ENCODE measurements at places on chromosomes 1 and 21.
A peak's percentile ranks its signal among the peaks of the same experiment; 100 is the strongest.

DNA sequence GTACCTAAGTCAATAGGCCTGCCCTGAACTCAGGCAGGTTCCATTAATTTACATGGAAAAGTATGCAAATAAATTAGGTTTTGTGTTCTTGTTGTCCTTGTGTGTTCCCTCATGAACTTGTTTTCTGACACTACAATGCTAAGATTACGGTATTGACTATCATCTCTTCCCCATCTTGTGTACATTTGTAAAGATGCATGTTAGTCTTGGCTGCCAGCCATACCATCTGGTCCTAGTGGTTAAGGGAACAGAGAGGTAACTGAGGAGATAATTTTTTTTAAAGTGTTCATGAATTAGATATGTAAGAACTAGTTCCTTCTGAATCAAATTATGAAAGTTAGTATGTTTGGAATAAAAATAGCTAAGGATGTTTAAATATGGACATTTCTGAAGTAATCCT is 167.6 kb upstream of the ADAMTS5 start:
- DNase-seq: peak; percentile 69

- DNase-seq: peak; percentile 97
These were observed at the start of gene KIAA0319L for GRCh38 chr1:35557118-35557610. Gene KIAA0319L, minus strand, starts transcription at chr1:35557403. Its CDS starts 2,912 bp downstream, at chr1:35554491.

DNA sequence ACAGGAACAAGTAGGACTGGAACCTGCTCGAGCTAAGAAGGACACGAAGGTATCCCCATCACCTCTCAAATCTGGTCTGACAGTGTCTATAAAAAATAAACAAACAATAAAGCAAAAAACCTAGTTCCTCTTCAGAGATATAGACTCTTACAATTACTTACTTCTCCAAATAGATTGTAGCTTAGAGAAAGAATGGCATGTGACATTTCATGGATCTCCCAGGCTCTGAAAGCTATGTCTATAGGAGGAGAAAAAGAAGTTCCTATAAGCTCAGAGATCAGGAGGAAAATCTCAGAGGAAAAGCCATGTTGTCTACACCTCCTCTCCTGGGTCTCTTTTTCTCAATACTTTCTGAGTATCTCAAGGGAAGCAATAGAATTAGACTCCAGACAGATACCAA is 12.3 kb upstream of the OR10J5 start:
- DNase-seq: no peak

GRCh38 chr1:231318015-231318355 is 19.7 kb downstream of the EXOC8 start:
- no peak for DNase-seq

DNA sequence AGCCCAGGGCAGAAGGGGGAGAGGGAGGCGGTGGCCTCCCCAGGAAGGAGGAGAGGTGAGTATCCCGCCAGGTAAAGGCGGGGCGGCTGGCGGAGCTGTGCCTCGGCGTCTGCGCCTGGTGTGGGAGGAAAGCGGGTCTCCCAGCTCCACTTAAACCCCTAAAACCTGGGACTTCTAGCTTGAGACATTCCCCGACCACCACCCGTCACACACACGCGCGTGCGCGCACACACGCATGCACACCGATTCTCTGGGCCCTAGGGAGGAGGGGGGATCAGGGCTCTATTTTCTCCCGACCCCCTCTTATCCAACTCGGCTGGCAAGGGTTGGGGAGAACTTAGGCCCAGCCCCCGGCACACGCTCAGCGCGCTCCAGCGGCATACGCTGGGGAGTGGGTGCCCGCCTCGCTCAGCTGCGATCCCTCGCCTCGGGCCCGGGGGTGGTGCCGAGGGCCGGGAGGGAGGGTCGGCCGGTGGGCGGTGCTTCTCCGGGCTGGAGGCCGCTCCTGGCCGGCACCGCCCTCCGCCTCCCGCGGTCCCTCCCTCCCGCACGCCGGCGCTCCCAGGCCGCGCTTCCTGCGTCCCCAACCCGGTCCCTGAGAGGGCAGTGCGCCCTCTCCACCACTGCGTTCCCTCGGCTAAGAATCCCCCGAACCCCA is at the start of gene TMEM51:
TSS of gene TMEM51 (plus strand) at position 564 of the 658 bp plus-strand sequence. CDS start 61,341 bp downstream, outside the sequence.
- DNase-seq: peak; percentile 89

GRCh38 chr1:23211955-23212354 is 5.3 kb downstream of the HTR1D start:
- DNase-seq: no peak

DNA sequence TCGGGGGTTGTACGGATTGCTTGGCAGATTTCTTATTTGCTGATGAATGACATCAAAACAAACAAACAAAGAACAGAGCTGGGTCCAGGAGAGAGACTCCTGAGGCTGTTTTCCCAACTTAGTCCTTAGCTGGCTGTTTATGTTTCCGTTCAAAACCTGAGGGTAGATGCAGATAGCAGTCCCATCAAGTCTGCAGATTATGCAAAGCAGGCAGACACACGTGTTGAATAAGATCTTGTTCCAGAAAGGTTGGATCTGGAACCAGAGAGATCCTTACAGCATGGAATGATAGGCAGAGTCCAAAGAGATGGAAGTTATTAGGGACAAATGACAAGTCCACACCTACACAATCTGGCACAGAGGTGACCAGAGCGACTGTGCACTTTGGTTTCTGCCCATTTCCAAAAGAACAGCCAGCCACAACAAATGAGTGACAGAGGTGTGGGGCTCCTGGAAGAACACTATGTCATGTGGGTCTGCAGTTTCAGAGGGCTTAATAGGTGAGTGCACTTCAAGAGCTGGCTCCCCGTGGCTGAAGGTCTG is 65.5 kb downstream of the MAN1C1 start:
- peak; percentile 13 for DNase-seq

DNA sequence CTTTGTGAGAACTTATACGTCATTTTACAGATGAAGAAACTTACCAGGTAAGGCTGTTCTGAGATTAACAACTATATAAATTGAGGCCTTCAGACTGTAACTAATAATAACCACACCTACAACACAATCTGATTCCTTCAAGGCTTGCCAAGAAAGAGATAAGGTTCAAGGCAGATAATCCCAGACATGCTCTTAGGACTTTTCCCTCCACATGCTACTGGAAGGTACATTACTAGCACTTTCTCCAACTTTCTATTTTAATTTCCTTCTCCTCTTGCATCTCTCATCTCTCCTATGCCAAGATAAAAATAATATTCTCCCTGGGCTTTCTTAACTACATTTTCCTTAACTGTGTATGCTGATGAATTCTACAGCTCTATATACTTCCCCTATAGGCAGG is 18.9 kb upstream of the NRAS start:
- no peak for DNase-seq

- DNase-seq: no peak
These were observed 49.4 kb downstream of the SYDE2 start for GRCh38 chr1:85151446-85151845.

DNA sequence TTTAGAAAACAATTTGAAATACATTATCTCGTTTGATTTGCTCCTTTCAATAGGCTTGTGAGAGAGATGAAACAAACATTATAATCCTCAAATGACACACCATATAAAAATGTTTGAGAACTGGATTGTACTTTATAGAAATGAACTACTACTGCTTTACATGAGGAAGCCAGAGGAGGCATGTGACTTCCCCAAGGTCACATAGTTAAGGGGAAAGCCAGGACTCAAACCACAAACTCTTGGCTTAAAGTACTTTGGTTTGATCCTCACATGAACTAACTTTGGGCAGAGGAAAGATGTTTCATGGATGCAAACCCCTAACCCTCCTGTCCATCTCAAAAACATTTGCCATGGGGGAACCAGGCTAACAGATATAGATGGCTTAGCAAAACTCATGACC is 4.7 kb downstream of the ARHGEF11 start:
- no peak for DNase-seq

GRCh38 chr1:9121496-9122409 is 7.1 kb downstream of the GPR157 start:
- DNase-seq: no peak

DNA sequence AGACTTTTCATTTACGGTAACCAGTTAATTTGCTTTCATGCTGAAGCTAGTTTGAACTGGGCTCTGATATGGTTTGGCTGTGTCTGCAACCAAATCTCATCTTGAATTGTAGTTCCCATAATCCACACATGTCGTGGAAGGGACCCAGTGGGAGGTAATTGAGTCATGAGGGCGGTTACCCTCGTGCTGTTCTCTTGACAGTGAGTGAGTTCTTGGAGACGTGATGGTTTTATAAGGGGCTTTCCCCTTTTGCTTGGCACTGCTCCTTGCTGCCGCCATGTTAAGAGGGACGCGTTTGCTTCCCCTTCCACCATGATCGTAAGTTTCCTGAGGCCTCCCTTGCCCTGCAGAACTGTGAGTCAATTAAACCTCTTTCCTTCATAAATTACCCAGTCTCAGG is 10.3 kb upstream of the FHAD1 start:
- no peak for DNase-seq

- DNase-seq: no peak
These were observed 1.8 kb upstream of the ZDHHC18 start for GRCh38 chr1:26824731-26825130.

DNA sequence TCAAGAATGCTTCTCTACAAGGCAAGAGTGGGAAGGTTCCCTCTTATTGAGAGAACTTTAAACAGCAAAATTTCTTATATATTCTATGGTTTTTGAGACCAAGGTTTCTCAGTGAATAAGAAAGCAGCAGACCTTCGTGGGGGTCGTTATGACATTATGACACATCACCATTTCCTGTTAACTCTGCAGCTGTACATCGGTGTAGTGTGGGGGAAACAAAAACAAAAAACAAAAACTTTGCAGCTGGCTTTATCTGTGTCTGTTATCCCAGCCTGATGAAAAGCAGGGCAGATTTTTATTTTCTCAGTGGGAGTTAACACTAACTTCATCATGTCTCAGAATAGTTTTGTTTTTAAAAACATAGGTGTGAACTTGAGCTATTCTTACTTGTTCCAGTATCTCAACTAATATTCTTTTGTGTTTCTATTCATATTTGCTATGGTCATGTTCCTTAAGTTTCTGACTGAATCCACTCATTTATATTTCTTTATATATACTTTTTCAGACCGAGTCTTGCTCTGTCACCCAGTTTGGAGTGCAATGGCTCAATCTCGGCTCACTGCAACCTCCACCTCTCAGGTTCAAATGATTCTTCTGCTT is 2.1 kb downstream of the SDE2 start:
- DNase-seq: no peak

GRCh38 chr1:66271904-66272254 is 262.1 kb upstream of the SGIP1 start:
- DNase-seq: no peak

GRCh38 chr1:51623025-51623424 is 6.1 kb downstream of the OSBPL9 start:
- DNase-seq: no peak

- no peak for DNase-seq
These were observed 250.9 kb upstream of the SGIP1 start for GRCh38 chr1:66282891-66283621.

DNA sequence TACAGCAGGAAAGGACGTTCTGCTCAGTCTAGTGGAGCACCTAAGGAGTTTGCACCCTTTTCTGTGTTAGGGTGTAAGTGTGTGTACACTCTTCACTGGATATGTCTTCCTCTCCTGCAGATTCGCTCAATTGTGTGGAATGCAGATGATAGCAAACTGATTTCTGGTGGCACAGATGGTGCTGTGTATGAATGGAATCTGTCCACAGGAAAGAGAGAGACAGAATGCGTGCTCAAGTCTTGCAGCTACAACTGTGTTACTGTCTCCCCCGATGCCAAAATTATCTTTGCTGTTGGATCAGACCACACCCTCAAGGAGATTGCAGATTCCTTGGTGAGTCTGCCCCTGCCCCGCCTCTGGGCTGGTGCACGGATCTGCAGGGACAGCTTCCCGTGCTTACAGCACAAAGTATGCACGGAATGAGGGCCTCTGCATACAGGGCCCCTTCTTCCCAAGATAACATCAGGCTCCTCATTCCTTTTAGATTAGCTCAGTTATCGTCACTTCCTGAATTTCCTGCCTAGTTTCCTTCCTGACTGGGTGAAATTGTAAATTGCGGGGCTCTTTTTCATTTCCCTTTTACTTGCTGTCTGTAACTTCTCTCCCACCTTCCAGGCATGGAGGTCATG is 34.6 kb downstream of the CFAP57 start:
- DNase-seq: no peak

DNA sequence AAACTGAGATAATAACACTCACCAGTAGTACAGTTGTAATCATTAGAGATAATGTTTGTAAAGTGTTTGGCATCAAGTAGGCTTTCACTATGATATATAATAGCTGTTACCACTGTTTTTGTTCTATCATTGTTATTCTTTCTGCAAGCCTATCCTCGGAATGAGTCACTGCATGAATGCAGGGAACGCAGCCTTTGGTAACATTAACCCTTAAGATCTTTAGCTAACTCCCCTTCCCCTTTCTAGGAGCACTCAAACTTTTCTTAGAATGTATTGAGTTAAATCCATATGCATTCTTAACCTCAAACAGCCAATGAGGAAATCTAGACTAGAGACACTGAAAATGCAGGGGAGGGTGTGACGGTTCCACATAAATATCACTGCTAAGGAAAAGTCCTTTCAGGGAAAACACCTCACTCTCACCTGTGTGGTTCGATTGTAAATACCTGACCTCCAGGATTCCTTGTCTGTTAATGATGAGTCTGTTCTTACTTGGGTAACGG is 467.3 kb downstream of the SETD4 start:
- DNase-seq: no peak

DNA sequence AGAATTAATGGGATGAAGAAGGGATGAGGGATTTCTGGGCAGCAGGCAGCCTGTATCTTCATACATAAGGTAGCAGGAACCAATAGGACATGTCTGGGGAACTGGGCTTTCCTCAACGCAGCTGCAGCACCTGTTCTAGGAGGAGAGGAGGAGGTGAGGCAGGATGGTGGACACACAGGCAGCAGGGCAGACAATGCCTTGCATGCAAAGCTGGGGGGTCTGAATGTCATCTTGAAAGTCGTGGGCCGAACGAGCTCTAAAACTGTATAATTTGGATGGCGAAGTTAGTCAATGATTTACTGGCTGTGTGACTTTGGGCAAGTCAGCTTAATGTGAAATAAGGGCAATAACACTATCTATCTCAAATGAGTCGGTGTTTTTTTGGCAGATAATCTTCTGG is 124.4 kb downstream of the BEND5 start:
- DNase-seq: no peak

GRCh38 chr1:33167650-33168447 is 14.0 kb downstream of the TRIM62 start:
- DNase-seq: no peak

- DNase-seq: peak; percentile 16
These were observed at the start of gene KRTAP10-2 for GRCh38 chr21:44551340-44551961. Gene KRTAP10-2, minus strand, starts transcription at chr21:44551505. Its CDS starts 47 bp downstream, at chr21:44551458.

DNA sequence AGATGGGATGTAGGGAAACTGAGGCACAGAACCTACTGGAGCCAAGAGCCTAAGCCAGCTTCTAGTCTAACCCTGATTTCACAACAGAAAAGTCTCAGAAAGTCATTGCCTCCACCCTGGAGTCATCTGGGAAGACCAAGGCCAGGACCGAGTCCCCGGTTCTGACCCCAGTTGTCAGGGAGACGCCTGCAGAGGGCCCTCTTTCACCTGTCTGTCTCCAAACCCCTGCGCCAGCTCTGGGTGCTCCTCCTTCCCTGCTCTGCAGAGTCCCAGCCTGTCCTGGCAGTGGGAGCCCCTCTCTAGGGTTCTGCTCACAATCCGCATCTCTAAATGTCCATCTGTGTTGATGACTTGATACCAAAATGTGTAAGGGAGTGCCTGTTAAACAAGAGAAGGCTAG is 149.7 kb downstream of the PGBD5 start:
- DNase-seq: no peak

Measured in NCI-H1417 (cell line).